ENCODE measurements at places on chromosomes 1 and 21.

GRCh38 chr1:208059409-208060001, 148.6 kb upstream of the CD34 start:
- no peak for DNase-seq

- no peak for DNase-seq
These were observed 52.1 kb upstream of the LAPTM5 start for GRCh38 chr1:30809514-30810263.

GRCh38 chr1:84415396-84415795, 17.1 kb downstream of the DNASE2B start:
- DNase-seq, result no peak

DNA sequence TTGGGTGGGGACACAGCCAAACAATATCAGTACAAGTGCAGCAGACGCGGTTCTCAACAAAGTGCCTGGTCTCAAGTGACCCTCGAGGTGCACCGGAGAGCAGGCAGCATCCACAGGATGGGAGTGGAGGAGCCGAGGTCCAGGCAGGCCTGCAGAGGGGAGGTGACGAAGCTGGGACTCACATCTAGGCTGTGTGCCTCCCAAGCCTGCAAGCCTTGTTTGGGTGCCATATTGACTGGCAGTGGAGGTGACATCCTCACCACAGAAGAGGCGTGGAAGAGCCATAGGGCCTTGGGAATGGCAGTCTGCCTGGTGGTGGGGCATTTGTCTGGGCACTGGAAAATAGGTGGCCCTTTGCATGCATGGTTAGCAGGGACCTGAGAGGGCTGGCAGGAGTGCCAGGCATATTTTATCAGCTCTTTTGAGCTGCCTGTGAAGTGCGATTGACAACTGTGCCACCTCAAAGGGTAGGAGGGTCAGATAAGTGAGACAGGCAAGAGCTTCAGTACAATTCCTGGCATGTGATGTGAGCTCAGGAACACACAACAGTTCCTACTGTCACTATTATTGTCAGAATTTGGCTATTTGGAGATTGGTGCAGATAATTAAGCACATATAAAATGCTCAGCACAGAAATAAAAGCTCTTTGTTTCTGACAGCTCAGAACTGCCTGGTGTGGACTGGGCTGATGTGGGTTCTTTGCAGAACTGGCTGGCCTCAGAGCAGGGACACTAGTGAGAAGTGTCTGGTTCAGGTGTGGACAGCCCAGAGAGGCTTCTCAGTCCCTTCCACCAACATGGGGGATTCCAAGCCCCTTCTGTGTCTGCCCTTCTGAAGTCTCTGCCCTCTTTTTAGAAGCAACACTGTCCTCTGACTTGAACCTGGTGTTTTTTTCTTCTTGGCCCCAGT, 347.6 kb upstream of the AJAP1 start:
- DNase-seq, result no peak

- no peak for DNase-seq
These were observed 80.6 kb upstream of the ARHGEF16 start for GRCh38 chr1:3373700-3374405.

DNA sequence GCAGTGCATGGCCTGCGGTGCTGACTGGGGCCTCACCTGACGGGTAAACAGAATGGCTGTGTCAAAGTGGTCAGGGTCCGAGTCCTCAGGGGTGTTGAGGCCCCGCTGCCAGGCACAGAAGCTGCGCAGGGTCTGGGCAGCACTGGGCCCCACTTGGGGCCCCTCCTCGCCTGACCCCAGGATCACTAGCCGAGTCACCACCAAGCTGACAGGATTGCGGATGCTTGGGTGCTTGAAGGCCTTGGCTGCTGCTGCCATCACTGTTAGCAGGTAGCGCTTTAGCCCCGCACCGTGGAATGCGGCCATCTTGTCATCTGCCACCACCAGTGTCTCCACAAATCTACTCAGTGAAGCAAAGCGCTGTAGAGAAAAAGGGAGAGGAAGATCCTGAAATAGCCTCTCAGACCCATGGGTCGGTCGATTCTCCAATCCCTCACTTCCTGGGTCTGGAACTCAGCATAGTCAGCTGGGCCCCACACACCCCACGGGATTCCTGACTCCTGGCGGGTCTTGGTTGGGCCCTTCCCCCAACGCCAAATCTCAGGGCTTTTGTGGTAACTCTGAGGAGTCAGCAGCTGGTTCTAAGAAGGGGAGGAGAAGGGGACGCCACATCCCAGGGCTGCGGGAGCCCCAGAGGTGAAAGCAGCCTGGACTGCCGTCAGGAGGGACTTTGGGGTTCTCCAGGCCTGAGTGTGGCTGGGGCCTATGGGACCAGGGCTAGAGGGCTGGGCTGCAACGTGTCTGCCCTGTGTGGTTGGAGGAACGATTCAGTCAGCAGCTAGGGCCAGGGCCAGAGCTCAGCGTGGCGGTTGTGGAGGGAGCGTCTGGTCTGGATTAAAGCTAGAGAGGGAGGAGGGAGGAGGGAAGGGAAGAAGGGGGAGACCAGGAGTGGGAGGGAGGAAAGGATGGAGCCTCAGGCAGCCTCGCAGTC, 2.1 kb downstream of the ADAMTS4 start:
- no peak for DNase-seq

- DNase-seq, result no peak
These were observed 318.4 kb downstream of the AJAP1 start for GRCh38 chr1:4972761-4973320.

DNA sequence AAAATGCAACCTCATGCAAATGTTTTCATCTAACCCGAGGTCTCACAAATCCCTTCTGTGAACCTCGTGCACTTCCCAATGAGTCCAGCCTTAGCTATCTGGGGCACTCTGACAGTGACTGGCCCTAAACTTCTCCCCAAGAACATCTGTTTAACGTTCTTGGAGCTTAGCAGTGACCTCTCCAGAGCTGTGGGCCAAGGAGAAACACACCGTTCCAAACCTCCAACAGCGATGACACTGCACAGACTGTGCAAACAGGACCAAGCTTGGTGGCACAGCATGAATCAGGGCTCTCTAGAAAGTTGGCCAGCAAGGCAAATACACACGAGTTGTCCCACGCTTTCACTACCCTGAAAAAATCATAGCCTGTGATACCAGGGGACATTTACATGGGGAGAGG, 15.8 kb downstream of the BEND5 start:
- DNase-seq, result no peak

DNA sequence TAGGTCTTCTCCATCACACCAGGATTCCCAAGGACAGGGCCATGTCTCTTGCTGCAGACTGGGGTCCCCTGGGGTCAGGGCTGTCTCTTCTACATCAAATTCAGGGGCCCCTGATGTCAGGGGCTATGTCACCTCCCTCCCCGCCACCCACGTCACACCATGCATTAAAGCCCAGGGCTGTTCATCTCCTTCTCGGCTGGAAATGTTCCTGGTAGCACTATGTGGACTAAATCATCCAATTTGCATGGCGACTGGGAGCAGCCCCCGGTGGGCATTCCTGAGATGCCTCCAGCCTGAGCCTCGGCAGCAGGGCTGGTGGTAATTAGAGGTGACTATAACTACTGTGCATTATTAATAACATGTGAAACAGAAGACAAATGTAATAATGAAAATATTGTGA, 151.7 kb upstream of the HMGB4 start:
- no peak for DNase-seq

DNA sequence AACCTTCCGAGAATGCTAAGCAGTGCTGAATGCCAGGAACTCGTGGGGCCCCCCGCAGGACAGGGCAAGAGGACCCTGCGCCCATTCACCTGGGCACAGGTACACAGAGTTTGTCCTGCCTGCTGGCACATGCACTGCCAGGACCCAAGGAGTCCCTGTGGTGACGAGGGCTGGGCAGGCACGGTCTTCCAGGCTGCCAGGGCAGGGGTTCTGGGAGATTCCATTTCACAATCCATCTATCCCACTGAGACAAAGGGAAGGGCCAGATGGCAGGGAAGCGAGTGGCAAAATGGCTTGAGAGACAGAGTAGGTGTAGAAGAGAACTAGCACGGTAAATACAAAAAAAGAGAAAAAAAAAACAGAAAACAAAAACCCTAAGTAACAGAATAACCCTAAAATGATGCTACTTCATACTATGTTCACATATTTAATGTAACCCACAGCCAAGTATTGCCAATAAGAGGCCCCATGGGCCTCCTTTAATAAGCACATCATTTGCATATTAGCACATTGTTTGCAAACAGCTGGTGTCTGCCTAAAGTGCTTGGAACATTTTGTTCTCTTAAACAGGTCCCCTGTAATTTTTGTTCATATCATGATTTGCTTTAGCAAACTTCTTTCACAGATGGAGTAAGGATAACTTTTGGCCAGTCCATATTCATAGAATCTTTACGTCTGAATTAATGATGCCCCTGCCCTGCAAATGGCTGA, 83.8 kb downstream of the STUM start:
- DNase-seq, result no peak

DNA sequence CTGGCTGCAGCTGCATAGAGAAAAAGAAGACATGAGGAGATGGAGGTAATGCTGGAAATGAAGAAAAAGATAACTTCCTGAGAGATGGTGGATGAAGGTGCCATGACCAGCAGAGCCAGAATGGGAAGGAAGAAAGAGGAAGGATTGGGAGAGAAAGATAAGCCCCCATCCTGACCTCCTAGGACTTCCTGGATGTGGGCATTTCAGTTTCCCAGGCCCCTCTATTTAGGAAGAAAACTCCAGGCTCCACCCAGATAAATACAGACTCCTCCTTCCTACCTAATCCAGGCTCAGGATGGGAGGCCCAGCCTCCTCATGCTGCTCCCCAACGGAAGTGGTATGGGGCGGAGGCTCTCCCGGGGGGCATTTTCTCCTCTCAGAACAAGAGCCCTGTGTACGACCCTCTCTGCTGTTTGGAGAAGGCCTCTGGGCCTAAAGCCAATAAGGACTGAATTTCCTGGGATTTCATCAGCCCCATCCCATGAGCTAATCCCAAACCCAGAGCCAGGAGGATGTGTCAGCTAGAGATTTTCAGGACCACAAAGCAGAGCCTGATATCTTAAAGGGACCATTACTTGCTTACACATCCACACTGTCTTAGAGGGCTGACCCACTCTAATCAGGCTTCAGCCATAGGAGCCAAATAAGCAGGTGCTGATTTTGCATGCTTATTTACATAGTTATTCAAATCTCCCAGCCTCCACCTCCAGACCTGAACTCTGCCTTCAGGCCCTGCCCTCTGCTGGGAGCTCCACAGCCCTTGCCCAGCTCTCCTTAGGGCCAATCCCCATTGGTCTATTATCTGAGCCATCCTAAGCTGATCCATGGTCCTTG, 5.1 kb upstream of the ARHGEF2 start:
- no peak for DNase-seq

GRCh38 chr1:117146072-117146471, 24.5 kb upstream of the TRIM45 start:
- no peak for DNase-seq

- DNase-seq, result no peak
These were observed 976 bp downstream of the SSBP3 start for GRCh38 chr1:54404939-54405897.

DNA sequence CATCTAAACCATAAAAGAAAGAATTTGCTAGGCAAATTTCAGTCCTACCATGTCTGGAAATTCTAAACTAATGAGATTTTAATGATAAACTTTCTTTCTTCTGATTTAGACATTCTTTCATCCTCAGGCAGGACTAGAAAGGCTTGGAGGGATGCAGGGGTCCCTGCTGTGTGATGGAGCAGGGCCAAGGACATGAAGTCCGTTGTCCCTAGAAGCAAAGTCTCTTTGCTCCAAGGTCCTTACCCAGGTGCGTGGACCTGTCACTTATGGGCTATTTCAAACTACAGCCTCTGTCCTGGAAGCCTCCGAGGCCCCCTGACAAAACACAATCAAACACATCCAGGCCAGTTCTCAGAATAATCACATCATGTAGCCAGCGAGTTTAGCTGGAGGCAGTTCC, 26.6 kb downstream of the URB1 start:
- no peak for DNase-seq

- DNase-seq, result no peak
These were observed 683 bp downstream of the PPOX start for GRCh38 chr1:161166669-161167548.

DNA sequence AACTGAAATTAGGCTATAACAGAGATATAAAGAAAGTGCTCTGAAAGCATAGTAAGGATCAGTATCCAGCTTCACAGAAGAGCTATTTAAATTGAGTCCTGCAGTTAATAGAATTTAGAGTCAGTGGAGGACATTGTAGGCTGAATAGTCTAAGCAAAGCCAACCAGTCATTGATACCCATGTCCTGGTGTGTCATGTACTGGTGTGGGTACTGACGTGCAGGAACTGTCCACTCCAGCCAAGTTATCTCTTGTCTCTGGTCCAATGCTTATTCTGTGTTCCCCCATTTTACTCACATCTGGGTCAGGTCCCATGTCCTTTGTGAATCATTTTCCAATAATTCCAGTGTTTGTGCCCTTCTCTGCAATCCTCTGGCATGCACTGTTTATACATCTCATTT, 90.0 kb downstream of the MACF1 start:
- DNase-seq, result no peak

GRCh38 chr1:91697416-91697815, 188.5 kb downstream of the TGFBR3 start:
- DNase-seq, result peak; percentile 30

DNA sequence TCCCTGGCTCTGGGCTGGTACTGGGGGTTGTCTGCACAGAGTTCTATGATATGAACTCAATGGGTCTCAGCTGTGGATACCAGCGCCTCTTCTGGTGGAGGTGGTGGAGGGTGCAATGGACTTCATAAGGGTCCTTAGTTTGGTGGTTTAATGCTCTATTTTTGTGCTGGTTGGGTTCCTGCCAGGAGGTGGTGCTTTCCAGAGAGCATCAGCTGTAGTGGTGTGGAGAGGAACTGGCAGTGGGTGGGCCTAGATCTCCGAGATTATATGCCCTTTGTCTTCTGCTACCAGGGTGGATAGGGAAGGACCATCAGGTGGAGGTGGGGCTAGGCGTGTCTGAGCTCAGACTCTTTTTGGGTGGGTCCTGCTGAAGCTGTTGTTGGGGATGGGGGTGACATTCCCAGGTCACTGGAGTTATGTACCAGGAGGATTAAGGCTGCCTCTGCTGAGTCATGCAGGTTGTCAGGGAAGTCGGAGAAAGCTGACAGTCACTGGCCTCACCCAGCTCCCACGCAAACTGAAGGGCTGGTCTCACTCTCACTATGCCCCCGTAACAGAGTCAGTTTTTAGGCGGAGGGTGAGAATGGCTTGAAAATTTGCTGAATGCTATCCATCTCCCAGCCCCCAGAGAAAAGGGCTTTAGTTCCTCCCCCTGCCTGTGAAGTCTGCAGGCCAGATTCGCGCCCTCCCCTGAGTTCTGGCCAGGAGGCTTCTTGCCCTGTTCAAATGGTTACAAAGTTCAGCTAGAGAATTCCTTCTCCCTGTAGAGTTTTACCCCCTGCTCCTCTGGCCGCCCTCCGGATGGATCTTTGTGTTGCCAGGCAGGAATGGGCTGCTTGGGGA, 902.9 kb downstream of the LTN1 start:
- DNase-seq, result no peak

- DNase-seq, result no peak
These were observed 47.6 kb downstream of the PKN2 start for GRCh38 chr1:88731475-88732269.

DNA sequence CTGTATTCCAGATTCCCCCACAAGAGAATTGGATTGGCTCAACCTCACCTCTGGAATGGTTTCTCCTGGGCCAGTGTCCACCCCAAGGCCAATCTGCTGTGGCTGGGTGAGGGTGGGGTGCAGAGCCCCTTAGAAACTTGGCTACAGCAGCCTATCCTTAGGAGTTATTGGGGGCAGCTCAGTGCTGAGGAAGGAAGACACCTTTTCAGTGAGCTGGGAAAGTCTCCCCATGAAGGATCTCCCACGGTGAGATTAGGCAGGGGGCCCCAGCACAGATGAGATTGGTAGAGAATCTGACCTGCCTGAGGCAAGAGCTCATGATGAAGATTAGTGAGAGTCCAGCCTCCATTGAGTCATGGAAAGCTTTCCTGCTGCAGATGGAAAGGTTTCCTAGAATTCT, 78.4 kb downstream of the CCDC185 start:
- DNase-seq, result no peak

All from stimulated activated CD4-positive, alpha-beta T cell treated with anti-CD3 and anti-CD28 coated beads, TNF-alpha, amount 100 ng/mL, for 48 hours (primary cell).